Cortex of kidney (tissue), 1 donor: ENCODE measurements at places on chromosomes 2 and 18.

DNA sequence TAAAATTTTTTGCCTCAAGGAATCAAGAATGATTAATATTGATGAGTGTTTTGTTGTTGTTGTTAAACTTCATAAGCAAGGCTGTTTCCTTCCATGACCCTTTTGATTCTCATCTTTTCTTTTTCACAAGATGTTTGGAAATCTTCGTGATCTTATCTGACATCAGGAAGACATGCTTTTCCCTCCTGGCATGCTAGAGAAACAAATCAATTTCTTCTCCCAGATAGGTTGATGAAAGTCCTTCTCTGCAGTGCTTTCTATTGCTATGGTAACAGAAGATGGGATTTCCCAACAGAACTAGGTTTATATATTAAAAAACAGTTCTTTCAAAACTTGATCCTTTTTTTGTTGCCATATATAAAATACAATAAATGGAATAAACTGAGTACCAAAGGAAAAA lies 85.2 kb downstream of the EML6 start:
- DNase-seq, result no peak

DNA sequence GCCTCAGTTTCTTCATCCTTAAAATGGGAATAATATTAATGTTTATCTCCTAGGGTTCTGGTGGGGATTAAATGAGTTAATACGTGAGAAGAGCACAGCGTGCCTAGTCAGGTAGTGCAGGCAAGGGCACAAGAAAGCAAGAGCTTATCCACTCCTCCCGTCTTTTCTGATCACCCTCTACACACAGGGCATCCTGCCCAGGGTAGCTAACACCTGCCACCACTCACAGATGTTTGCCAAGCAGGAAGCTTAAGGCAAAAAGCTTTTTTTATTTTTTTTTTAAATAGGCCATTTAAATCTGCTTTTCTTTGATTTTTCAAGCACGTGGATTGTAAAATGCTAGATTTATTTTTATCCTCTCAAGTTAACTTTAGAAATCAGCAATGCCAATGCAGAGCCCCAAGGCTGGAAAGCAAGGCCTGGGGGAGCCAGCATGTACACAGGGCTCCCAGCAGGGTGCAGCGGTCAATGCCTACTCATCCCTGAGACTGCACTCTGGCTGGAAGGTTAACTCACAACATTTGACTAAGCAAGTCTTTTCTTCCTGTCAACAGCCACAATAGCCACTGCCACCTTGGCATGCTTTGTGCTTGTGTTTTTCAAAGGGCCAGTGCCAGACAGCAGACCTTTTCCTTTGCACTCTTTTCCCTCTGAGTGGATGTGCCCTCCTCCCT lies 86.5 kb upstream of the ACAA2 start:
- no peak for DNase-seq

- no peak for DNase-seq
These were observed 38.6 kb upstream of the POLE4 start for GRCh38 chr2:74919827-74920226.

GRCh38 chr2:84474176-84474575 lies 15.1 kb upstream of the SUCLG1 start:
- DNase-seq, result no peak

- no peak for DNase-seq
These were observed 2.4 kb downstream of the FBXO11 start for GRCh38 chr2:47903781-47904490.

- DNase-seq, result no peak
These were observed 19.5 kb upstream of the SOS1 start for GRCh38 chr2:39140322-39140847.

- DNase-seq, result no peak
These were observed 108.2 kb upstream of the CXCR4 start for GRCh38 chr2:136225950-136226835.

GRCh38 chr2:75570948-75571729 lies 10.4 kb upstream of the EVA1A start:
- no peak for DNase-seq
